Inflammatory macrophage treated with lipopolysaccharide for 4 hours (primary cell): ENCODE measurements at places on chromosomes 5 and 9.

- DNase-seq, result no peak
These were observed 734.5 kb upstream of the NUDT12 start for GRCh38 chr5:104297076-104297475.

- DNase-seq, result no peak
These were observed 23.0 kb downstream of the MARCHF6 start for GRCh38 chr5:10376544-10376943.

- DNase-seq, result no peak
These were observed 69.1 kb downstream of the ADAMTS2 start for GRCh38 chr5:179275941-179276837.

GRCh38 chr5:63050916-63051315, 472.3 kb downstream of the LRRC70 start:
- DNase-seq, result no peak

- no peak for DNase-seq
These were observed 7.9 kb downstream of the NTMT1 start for GRCh38 chr9:129633848-129634247.

DNA sequence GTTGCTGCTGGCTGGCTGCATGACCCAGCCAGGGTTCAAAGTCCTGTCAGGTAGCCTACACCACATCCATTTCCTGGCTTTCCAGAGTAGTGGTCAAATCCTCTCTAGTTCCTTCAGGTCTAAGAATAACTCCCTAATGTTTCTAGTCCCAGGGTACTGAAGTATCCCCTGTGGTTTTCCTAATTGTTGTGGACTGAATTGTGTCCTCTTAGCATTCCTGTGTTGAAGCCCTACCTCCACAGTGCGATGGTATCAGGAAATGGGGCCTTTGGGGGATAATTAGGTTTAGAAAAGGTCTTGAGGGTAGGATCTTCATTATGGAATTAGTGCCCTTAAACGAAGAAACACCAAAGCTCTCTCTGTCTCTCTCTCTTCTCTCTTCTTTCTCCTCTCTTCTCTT, 191.8 kb upstream of the CCNG1 start:
- DNase-seq, result no peak

- no peak for DNase-seq
These were observed 193.8 kb upstream of the TRIM32 start for GRCh38 chr9:116493183-116493860.

GRCh38 chr9:92974761-92975755, 27.7 kb downstream of the FGD3 start:
- no peak for DNase-seq
